T-helper 2 cell treated with Interferon-gamma antibody and Interleukin-4, amounts not matched to agents 5 μg/mL and 100 μg/mL, for 36 hours (primary cell): ENCODE measurements at places on chromosomes 7 and 10.

- no peak overlapping the region for H3K4me3 ChIP-seq
- H3K27ac ChIP-seq, result no peak overlapping the region
- no peak for DNase-seq
- H3K4me1 ChIP-seq, result no peaks in the 10 kb centered on the region
- H3K36me3 ChIP-seq, result no peaks in the 10 kb centered on the region
Observed at GRCh38 chr10:129900825-129901224, 63.2 kb downstream of the EBF3 start.

DNA sequence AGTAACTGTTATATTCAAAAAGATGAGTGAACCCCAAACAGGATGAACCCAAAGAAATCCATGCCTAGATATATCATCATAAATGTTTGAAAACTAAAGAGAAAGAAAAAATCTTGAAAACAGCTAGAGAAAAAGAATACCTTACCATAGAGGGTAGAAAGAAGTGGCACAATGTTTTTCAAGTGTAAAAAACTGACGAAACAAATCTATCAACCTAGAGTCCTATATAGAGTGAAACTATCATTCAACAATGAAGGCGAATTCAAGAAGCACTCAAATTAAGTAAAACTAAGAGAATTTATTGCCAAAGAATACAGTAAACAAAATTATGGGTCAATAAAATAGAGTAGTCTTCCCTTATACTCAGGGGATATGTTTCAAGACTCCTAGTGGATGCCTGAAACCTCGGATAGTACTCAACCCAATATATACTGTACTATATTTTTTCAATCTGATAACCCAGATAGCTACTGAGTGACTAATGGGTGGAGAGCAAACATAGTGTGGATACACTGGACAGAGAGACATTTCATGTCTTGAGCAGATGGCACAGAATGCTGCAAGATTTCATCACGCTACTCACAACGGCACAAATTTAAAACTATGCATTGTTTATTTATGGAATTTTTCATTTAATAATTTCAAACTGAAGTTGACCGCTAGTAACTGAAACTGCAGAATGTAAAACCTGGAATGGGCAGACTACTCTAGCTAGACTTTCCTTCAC is 52.6 kb upstream of the TMEM106B start:
- no peaks in the 10 kb centered on the region for H3K4me1 ChIP-seq
- no peak overlapping the region for H3K4me3 ChIP-seq
- H3K36me3 ChIP-seq, result no peaks in the 10 kb centered on the region

DNA sequence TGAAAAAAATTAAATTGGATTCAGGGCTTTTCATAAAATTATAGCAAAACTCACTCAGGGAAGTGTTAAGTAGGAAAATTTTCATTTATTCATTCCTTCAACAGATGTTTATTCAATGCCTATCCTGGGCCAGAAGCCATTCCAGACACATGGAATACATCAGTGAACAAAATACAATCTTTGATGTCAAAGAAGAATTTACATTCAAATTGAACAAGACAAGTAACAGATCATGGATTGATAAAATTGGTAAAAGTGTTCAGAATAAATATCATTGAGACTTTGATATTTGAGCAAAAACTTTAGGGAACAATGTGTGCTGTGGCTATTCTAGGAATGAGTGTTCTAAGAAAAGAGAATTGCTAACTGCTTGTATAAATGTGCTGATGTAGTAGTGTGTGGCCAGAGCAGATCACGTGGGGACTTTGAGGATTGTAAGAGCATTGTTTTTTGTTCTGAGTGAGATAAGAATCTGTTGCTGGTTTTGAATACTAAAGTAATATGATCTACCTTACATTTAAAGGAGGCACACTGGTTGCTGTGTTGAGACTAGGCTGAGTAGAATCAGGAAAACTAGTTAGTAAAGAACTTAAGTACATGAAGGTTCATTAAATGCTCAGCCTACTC is 957.2 kb downstream of the PCDH15 start:
- H3K27me3 ChIP-seq, result no peaks in the 10 kb centered on the region
- no peaks in the 10 kb centered on the region for H3K36me3 ChIP-seq
- DNase-seq, result no peak
- no peak overlapping the region for H3K4me3 ChIP-seq
- no peak overlapping the region for H3K27ac ChIP-seq
- H3K4me1 ChIP-seq, result no peaks in the 10 kb centered on the region

DNA sequence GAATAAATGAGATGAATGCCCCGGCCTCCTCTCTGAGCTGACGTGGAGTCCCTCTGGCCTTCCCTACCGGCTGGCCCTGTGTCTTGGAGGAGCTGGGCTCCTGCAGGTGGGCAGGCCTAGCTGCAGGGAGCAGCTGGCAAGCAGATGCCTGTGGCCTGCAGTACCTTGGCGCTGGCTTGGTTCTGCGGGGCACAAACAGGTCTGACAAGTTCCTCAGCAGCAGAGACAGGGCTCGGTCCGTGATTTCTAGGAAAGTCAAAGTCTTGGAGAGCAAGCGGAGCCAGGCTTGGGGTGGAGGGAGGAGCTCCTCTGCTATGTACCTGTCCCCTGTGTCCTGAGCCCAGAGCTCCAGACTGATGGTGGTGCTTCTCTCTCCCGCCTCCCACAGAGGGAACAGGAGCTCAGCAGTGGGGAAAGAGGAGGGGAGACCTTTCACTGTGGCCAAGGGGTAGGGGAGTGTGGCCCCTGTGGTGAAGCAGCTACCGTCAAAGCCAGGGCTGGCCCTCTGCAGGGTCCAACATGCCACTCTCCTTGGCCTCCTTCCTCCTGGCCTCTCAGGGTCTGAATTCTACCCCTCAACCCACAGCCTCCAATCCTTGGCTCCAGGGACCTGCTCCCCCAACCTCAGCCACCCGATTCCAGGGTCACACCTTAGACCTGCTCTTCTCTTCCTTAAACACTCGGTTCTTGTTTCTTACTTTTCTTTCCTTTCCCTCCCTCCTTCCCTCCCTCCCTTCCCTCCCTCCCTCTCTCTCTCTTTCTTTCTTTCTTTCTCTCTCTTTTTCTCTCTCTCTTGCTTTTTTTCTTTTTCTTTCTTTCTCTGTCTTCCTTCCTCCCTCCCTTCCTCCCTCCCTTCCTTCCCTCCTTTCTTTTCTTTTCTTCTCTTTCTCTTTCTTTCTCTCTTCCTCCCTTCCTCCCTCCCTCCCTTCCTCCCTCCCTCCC is 20.1 kb downstream of the MYL10 start:
- no peak overlapping the region for H3K27ac ChIP-seq
- no peaks in the 10 kb centered on the region for H3K4me1 ChIP-seq
- H3K36me3 ChIP-seq, result no peaks in the 10 kb centered on the region
- no peak overlapping the region for H3K4me3 ChIP-seq

- H3K36me3 ChIP-seq, result no peaks in the 10 kb centered on the region
- no peak overlapping the region for H3K4me3 ChIP-seq
- no peaks in the 10 kb centered on the region for H3K27me3 ChIP-seq
- no peaks in the 10 kb centered on the region for H3K4me1 ChIP-seq
Observed at GRCh38 chr10:106185951-106186350, 978.6 kb downstream of the SORCS1 start.

DNA sequence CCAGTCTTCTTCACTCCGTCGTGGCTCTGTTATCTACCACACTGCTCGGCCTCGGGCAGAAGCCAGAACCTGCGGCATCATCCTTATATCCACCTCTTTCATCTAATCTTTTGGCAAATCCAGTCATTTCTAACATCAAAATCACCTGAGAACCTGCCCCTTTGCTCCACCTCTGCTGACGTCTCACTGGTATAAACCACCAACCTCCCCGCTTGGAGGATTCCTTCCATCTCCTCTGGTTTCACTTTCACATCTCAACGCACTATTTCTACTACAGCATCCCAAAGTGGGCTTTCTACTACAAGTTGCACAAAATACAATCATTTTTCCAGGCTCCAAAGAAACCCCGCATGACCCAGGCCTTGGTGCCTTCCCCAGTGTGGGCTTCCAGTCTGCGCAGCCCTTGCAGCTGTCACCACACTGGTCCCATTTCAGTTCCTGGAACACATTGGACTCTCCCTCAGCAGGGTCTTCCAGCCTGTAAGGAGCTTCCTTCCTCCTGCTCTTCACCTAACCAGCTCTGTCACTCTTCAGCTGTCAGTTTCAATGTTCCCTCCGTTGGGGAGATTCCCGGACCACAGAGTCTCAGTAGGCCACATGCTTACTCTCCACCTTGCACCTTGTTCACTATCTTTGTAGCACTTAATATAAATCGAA is 85.0 kb downstream of the PRKCQ start:
- no peaks in the 10 kb centered on the region for H3K27me3 ChIP-seq
- no peak overlapping the region for H3K27ac ChIP-seq
- H3K36me3 ChIP-seq, result peaks cover 50% of the 10 kb centered on the region

DNA sequence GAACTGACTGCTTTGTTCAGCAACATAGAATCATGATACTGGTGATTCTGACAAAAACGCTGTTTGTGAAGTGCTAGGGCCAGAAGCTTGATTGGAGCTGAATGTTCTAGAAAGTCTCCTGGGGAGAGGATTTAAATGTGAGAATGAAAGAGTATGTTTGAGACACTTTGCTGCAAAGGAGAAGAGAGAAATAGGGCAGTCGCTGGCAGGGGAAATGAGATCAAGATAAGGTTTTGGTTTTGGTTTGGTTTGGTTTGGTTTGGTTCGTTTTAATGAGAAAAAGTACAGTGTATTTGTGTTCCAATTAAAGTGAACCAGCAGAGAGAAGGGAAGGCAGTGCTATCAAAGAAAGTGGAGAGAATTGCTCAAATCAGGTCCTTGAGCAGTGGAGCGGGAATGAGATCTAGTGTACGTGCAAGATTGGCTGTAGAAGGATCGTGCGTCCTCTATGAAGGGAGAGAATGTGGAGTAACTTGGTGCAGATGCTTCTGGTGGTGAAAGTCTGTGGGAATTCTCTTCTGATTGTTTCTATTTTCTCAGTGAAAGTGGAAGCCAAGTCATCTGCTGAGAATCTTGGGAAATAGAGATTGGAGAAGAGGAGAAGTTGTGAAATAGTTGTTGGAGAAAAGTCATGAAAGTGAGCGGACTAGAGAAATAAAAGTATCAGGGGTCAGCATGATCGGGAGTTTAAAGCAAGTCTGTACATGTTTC is 270.5 kb downstream of the CCDC3 start:
- H3K27me3 ChIP-seq, result no peaks in the 10 kb centered on the region
- no peaks in the 10 kb centered on the region for H3K36me3 ChIP-seq
- no peak overlapping the region for H3K27ac ChIP-seq
- H3K4me3 ChIP-seq, result no peak overlapping the region
- no peak for DNase-seq

DNA sequence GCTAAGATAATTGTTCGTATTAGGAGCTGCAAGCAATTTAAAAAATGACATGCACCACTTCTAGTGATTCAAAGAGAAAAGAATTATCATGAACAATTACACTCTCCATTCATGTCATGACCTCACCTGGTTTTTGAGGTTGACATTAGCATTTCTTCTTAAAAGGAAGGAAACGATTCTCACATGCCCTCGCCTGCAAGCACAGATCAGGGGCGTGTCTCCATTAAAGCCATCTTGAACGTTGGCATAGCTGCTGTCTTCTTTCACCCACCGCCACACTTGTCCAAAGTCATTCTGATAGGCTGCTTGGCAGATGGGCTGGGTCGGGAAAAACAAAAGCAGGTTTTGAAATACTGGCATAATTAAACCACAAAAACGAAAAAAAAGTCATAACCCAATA is 19.9 kb downstream of the ANKRD22 start:
- peak overlapping the region; percentile 11 for H3K4me3 ChIP-seq
- no peaks in the 10 kb centered on the region for H3K27me3 ChIP-seq
- no peak for DNase-seq
- H3K36me3 ChIP-seq, result peaks cover 6% of the 10 kb centered on the region
- H3K4me1 ChIP-seq, result peaks cover 50% of the 10 kb centered on the region

DNA sequence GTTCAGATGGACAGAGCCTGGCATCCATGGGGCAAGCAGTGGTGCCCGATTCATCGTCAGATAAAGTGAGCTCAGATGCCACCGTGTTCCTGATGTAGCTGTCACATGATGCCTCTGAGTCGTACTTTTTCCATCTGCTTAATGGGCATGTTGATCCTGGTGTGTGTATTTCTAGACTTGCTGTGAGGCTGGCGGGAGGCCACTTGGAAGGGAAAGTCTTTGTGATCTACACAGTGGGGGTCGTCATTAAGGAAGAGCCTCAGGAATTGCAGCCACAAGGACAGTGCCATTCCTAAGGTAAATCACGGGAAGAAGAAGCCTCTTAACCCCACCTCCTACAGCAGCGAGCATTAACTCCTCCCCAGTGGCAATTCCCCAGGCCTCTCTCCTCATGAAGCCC is 63.0 kb downstream of the RGS10 start:
- DNase-seq, result no peak
- H3K27me3 ChIP-seq, result peaks cover 9% of the 10 kb centered on the region
- H3K4me1 ChIP-seq, result peaks cover 27% of the 10 kb centered on the region
- H3K4me3 ChIP-seq, result no peak overlapping the region

DNA sequence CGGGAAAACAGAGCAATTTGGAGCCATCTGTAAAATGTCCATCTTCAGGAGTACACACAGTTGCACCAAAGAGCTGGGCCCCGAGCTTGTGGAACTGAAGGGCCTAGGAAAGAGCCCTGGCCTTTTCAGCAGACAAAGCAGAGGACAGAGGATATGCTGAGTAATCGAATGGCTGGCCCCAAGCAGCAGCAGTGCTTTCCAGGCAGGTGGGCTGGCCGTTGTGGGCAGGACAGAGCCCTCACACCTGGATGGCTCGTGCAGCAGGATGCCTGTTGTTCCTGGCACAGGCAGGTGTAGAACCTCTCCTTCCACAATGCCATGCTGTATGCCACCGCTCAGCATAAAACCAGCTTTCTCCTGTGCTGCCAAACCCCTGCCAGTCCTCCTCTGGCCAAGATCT is 32.5 kb upstream of the TNS3 start:
- no peak for DNase-seq
- H3K27ac ChIP-seq, result no peak overlapping the region
- H3K4me1 ChIP-seq, result no peaks in the 10 kb centered on the region
- no peak overlapping the region for H3K4me3 ChIP-seq
- H3K36me3 ChIP-seq, result no peaks in the 10 kb centered on the region
- H3K27me3 ChIP-seq, result no peaks in the 10 kb centered on the region

- peak; percentile 27 for DNase-seq
- no peak overlapping the region for H3K27ac ChIP-seq
- H3K27me3 ChIP-seq, result peaks cover 25% of the 10 kb centered on the region
- no peaks in the 10 kb centered on the region for H3K36me3 ChIP-seq
- no peaks in the 10 kb centered on the region for H3K4me1 ChIP-seq
Observed at GRCh38 chr10:63083904-63084689, 49.0 kb upstream of the NRBF2 start.

DNA sequence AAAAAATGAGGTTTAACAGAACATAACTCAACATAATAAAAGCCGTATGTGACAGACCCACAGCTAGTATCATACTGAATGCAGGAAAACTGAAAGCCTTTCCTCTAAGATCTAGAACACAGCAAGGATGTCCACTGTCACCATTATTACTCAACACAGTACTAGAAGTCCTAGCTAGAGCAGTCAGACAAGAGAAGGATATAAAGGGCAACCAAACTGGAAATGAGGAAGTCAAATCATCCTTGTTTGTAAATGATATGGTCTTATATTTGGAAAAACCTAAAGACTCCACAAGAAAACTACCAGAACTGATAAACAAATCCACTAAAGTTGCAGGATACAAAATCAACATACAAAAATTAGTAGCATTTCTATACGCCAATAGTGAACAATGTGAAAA is 45.9 kb downstream of the C10orf71 start:
- H3K4me3 ChIP-seq, result no peak overlapping the region
- H3K27ac ChIP-seq, result no peak overlapping the region
- peaks cover 16% of the 10 kb centered on the region for H3K27me3 ChIP-seq
- no peaks in the 10 kb centered on the region for H3K36me3 ChIP-seq
